Activated T-cell treated with anti-CD3 and anti-CD28 coated beads for 1 hour (primary cell): ENCODE measurements at places on chromosomes 5 and 9.

DNA sequence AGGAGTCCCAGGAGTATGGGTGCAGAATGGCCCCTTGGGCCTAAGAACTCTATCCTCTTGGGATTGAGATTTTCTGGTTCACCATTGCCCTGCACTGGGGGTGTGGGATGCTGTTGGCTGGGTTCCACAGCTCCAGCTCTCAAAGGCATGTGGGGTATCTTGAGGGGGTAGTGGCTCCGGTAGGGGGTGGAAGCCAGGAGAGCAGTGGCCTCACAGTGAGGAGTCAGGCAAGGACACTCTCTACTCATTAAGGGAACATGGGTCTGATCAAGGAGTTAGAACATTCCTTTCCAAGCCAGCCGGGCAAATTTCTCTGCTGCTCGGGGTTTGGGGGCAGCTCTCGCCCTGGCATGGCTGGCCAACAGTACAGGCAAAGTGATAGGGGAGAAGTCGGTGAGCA lies 33.0 kb downstream of the LARP1 start:
- no peak for DNase-seq

DNA sequence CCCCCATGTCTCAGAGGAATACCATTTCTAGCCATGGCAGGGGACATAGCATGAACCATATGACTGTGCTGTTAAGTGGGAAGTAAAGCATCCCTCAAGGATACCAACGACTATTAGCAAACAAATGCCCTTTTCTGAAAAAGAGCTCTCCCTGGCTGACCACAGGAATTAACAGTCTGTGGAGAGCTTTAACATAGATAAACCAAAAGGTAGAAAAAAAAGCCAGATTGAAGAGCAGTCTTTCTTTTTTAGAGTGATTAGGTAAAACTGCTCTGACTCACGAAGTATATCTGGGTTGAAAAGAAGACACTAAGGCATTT lies 532.7 kb upstream of the DMAC1 start:
- no peak for DNase-seq

DNA sequence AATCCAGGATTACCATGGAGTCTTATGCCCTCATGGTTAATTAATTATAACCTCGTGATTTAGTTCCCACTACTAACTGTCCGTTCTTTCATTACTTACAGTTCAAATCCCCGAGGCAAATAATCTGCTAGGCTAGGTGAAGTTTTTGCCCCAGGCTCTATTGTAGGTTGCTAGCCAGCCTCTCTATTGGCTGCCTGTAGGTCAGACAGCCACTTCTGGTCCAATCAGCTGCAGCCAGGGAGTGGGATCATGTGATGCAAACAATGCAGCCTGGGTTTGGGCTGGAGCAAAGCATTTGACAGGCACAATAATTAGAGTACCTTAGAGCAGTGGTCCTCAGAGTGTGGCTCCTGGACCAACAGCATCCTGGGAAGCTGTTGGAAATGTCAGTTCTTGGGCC lies 17.7 kb downstream of the TMEM252 start:
- DNase-seq: no peak

- no peak for DNase-seq
Observed at GRCh38 chr5:132662004-132662401, 4.0 kb downstream of the IL13 start.

DNA sequence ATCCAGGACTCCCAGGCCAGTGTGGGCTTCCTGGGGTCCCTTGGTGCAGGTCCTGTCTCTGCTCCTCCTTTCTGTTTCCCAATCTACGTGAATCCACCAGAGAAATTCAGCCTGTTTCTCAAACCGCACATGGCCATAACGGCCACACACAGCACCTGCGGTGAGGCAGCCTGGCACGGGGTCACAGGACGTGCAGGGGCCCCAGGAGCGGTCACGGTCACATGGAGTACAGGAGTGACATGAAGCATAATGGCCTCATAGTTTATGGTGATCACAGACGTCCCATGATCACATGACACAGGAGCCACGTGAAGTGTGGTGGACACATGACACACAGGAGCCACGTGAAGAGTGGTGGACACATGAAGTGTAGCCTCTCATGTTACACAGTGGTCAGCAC lies 248.5 kb upstream of the IRX4 start:
- DNase-seq: no peak

- DNase-seq: no peak
Observed at GRCh38 chr5:158560170-158560569, 539.5 kb downstream of the EBF1 start.

DNA sequence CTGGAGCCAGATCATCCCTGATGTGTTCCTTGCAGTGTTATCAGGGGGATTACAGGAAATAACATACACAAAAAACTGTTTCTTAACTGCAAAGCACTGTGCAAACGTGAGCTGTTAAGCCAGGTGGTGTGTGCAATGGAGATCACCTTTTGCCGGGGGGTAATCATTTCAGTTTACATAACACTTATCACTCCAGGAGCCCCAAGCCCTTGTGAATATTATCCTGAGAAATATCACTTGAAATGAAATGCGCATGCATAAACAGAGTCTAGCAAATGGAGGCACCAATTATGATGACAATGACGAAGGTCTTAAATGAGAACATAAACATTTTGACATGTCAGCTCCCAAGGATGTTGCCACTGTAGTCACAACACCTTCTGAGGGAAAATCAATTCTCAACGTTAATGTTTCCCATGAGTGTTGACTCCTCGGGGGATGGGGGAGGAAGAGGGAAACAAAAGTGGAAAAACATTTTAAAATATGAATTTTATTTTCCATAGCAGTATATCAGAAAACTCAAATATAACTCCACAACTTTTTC lies 54.5 kb upstream of the RAD23B start:
- DNase-seq: no peak

- DNase-seq: no peak
Observed at GRCh38 chr5:133478199-133478985, 133.9 kb downstream of the FSTL4 start.

GRCh38 chr5:1315709-1316587 lies 21.1 kb upstream of the TERT start:
- DNase-seq: peak; percentile 28

GRCh38 chr9:137221506-137222111 lies 431 bp downstream of the RNF208 start:
- no peak for DNase-seq

GRCh38 chr9:76512826-76513225 lies 53.8 kb downstream of the GCNT1 start:
- DNase-seq: no peak

GRCh38 chr5:132686193-132686592 lies 12.4 kb downstream of the IL4 start:
- no peak for DNase-seq

DNA sequence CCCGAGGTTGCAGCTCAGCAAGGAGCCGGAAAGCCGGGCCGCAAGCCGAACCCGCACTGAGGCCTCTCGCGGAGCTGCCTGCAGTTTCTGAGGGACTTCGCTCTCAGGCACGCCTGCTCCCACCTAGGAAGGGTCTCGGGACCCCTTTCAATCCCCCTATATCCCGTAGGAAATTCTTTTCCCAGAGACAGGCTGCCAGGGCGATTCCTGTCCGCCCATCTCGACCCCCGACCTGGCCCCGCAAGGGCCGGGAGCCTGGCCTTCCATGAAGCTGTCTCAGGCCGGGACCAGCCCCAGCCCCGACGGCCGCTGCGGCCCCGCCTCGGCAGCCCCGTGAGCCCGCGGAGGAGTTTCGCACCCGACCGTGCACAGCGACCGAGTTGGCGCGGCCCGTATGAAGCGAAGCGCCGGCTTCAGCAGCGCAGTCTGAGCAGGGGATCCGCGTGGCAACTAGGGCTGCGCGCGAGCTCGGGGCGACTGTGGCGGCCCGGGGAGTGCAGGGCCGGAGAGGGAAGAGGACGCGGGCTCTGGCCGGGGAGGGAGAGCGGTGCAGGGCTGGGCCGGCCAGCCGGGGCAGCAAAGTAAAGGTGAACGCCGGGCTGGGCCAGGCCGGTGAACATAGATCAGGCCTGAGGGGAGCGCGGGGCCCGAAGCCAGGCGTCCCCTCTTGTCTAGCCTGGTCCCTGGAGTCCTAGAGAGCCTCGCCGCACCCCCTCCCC lies 977 bp upstream of the PRDM12 start:
- DNase-seq: no peak

DNA sequence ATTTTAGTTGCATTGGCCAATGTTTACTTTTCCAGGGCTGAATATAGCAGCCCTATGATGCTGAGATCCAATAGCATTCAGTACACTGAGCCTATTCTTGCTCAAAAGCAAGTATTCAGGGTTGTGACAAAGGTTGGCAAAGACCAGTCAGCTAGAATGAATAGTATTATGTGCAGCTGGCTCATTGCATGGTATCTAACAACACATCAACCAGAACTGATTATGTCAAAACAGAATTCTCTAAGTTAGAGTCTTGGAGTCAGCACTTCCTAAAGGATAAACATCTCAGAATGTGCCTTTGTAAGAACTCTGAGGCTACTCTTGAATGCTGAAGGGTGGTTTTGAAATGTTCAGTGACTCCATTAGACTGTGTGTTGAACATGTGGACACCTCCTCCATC lies 774.5 kb upstream of the RGMB start:
- DNase-seq: no peak

DNA sequence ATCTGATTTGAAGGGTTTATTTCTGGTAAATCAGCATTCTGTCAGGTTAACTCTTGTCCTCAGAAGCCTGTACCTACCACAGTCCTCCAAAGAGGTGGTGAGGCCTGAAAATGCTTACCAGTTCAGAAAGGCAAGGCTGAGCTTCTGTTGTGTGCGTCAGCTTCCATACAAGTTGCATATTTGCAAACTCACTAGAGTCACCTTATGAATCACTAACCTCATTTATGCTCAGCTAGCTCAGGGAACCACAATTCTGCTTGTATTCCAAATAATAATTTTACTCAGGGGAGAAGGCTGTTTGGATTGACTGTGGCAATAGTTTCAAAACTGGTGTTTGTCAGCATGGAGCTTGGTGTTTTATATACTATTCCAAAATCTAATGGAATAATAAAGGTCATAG lies 355.1 kb upstream of the RFX3 start:
- DNase-seq: no peak

GRCh38 chr5:127439644-127440043 lies 77.8 kb upstream of the PRRC1 start:
- DNase-seq: no peak

DNA sequence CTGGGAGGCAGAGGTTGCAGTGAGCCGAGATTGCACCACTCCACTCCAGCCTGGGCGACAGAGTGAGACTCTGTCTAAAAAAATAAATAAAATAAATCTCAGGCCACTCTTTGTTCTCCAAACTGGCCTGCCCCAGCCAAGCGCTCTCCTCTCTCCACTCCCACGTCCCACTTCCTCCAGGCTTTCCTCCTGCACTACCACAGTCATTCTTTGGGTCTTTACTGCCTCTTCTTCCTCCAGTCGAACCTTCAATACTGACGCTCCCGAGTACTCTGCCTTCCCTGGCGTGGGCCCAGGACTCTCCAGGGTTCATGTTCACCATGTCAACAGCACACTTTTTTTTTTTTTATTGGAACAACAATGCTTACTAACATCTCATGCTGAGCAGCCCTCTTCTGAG lies 23.9 kb downstream of the RNF130 start:
- no peak for DNase-seq

- DNase-seq: no peak
Observed at GRCh38 chr5:9151684-9152427, 394.0 kb downstream of the SEMA5A start.

DNA sequence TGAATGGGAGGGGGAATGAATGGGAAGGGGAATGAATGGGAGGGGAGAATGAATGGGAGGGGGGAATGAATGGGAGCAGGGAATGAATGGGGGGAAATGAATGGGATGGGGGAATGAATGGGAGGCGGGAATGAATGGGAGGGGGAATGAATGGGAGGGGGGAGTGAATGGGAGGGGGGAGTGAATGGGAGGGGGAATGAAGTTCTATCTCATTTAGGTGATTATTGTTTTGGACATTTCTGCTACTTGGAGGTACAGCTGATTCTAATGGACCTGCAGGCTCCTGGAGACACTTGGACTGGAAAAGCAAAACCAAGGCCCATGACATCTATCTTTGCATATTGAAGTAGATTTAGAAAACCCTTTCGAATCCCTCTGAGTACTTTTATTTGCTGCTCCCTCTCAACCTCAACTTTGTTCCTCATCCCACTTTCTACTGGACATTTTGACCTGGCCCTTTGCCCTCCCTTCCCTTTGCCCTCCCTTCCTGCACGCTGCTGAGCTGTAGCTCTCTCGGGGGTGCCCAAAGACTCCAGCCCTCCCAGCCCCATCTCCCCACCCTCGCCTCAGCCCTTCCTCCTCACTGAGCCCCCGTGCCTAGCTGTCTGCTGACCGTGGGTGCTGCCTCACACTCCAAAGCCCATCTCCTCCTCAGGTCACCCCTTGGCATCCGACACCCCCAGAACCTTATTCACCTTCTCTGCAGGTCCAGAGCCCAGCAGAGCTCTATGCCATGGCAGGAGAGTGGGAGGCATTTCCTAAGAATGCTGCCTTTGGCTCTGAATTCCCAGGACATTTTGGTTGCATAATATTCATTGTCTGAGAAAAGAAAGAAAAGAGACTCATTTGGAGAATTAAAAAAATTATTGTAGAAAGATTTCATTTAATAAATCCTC lies 19.9 kb upstream of the LPCAT1 start:
- DNase-seq: no peak

DNA sequence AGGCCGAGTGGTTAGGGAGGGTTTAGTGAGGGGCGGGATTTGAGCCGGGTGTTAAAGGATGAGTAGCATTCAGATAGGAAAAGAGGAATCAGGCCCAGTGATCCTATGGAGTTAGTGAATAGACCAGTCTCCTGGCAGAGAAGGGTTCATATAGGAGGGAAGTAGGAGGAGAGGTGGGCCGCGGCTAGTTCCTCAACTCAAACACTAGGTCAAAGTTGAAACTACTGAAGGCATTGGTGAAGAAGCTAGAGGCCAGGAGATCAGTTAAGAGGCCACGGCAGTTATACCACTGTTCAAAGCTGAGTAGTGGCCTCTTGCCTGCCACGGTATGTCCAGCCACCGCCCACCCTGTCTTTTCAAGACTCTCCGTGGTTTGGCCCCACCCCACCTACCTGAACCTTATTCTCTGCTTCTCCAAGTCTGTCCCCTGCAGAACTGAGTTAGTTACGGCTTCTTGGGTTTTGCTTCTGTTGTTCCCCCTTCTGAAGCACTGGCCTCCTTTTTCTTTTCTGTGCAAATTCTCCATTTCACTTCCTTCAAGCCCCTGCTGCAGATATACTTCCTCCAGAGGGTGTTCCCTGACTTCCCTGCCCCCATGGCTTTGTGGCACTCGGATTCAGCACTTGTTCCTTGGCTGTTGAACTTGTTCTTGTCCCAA lies 1.8 kb downstream of the ZBTB34 start:
- DNase-seq: no peak

DNA sequence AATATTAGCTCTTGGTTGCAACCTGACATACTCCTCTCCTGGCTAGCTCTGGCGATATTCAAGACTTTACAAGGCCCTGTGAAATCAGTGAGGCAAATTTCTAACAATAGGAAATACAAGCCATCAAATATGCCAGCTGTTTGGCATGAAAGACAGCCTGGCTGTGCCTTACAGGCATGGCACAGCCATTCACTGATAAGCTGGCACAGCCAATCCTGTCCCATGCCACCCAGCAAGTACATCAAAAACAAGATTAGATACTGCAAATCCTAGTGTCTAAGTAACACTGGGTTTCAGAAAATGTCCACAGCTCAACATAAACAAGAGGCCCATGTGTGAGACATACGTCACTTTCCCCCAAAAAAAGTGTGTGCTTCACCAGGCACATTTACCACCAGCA lies 1045.8 kb upstream of the DMAC1 start:
- no peak for DNase-seq
